ENCODE measurements at places on chromosomes 13 and 19. TPM values are rescaled to one million over a fixed set of nuclear protein-coding genes. Genes with fewer than 3 reads are reported as not detected.

OR10H4 gene
- not detected for total RNA-seq

DNAAF3 gene
- 0.48 TPM for total RNA-seq

CELF5 gene
- 5.0 TPM for total RNA-seq

DPY19L3 gene
- total RNA-seq = 43.9 TPM

SIGLEC12 gene
- total RNA-seq = not detected

DENND1C gene
- 1.00 TPM for total RNA-seq

ERCC2 gene
- total RNA-seq = 15.3 TPM

ZNF492 gene
- 1.4 TPM for total RNA-seq

LGALS14 gene
- not detected for total RNA-seq

USHBP1 gene
- total RNA-seq = 1.7 TPM

CC2D1A gene
- total RNA-seq = 27.8 TPM

SCEL gene
- total RNA-seq = not detected

- DNase-seq = peak; percentile 69
These were observed 33.0 kb downstream of the DEDD2 start for GRCh38 chr19:42184401-42184861.

- no peak for DNase-seq
These were observed 6.7 kb downstream of the ZBTB32 start for GRCh38 chr19:35710784-35711723.

DNA sequence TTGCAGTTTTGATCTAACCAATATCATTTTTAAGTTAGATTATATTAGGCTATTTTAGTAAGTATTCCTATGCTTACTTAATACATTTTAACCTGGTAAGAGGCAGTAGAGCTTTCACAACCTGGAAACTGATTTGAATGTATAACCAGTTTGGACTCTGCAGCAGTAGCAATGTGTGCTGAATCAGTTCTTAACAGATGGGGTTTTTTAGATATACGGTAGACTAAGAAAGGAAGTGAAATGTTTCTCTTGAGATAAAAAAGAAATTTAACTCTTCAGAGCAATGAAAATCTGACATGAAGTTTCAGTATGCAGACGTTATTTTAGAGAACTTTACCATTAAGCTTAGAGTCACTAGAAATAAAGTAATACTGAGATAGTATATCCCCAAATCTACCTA is 2.7 kb downstream of the NBEA start:
- DNase-seq = no peak

DNA sequence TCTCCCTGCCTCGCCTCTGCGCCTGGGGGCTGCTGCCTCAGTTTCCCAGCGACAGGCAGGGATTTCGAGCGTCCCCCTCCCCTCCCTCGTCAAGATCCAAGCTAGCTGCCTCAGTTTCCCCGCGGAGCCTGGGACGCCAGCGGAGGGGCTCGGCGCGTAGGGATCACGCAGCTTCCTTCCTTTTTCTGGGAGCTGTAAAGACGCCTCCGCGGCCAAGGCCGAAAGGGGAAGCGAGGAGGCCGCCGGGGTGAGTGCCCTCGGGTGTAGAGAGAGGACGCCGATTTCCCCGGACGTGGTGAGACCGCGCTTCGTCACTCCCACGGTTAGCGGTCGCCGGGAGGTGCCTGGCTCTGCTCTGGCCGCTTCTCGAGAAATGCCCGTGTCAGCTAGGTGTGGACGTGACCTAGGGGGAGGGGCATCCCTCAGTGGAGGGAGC is 722 bp upstream of the ICAM1 start:
- DNase-seq = peak; percentile 58

GRCh38 chr19:38335949-38336637 is 463 bp downstream of the CATSPERG start:
- peak; percentile 96 for DNase-seq

DNA sequence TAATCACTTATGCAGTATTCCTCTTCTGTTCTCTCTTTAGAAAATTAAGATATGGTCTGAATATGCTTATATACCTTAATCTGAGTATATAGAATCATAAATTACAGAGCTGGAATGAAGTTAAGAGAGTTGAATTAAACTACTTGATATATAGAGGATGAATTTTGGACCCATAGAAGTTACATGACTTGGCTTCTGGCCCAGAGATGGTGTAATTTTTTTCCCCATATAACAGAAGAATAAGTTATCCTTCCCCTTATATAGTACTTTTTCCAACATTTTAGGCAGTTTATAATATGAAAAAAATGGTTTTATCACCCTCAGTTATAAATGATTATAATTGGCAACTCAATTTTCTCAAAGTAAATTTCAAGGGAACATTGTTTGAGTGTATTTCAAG is 616.3 kb downstream of the TBC1D4 start:
- no peak for DNase-seq

- peak; percentile 90 for DNase-seq
These were observed 6.5 kb downstream of the MED29 start for GRCh38 chr19:39397360-39398296.

- DNase-seq = no peak
These were observed 46.1 kb upstream of the NFIC start for GRCh38 chr19:3320354-3320670.

DNA sequence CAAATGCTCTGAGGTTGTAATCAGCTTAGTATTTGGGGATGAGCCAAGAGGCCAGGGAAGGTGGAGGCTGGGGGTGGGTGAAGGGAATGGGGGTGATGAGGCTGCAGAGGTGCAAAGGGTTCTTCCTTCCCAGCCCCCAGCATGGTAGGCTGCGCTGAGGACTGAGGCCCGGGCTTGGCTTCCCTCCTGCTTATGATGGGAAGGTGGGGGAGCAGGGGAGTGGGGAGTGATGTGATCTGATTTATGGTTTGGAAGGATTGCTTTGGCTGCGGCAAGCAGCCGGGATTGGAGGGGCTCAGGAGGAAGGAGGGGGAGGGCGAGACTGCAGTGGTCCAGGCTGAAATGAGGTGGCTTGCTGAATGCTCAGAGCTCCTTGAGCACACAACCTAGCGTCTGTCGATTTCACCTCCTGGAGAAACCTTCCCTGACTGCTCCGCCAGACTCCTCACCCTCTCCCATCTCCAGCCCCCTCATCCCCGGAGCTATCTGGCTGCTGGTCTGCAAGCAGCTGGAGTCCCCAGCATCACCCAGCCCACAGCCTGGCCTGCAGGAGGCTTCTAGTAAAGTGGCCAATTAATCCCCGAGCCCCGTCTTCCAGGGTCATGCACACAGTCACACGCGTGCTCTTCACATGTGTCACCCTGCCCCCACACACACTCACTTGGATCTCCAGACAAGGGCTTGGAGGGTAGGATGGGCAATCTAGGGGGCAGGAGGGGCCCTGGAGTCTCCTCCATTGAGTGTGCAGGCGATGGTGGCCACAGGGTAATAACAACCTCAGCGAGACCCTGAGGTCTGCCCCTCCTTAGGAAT is 757 bp upstream of the CLEC11A start:
- no peak for DNase-seq

DNA sequence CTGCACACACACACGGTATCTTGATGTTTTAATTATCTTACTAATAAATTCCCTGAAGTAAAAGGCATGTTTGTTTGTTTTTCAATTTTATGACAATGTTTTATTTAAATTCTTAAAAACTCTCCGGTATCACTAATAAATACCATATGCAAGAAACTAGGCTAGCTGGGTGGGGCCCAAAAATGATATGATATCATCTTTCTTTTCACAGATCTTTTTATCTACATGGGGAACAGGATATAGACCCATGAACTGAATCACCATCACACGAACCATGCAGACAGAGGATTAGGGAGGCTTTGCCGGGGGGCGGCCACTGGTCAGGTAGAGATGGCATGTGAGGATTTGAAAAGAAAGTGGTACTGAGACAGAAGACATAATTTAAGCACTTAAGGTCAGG is 266.4 kb downstream of the ENOX1 start:
- no peak for DNase-seq

GRCh38 chr19:12733369-12734214 is 892 bp downstream of the TRIR start:
- no peak for DNase-seq

DNA sequence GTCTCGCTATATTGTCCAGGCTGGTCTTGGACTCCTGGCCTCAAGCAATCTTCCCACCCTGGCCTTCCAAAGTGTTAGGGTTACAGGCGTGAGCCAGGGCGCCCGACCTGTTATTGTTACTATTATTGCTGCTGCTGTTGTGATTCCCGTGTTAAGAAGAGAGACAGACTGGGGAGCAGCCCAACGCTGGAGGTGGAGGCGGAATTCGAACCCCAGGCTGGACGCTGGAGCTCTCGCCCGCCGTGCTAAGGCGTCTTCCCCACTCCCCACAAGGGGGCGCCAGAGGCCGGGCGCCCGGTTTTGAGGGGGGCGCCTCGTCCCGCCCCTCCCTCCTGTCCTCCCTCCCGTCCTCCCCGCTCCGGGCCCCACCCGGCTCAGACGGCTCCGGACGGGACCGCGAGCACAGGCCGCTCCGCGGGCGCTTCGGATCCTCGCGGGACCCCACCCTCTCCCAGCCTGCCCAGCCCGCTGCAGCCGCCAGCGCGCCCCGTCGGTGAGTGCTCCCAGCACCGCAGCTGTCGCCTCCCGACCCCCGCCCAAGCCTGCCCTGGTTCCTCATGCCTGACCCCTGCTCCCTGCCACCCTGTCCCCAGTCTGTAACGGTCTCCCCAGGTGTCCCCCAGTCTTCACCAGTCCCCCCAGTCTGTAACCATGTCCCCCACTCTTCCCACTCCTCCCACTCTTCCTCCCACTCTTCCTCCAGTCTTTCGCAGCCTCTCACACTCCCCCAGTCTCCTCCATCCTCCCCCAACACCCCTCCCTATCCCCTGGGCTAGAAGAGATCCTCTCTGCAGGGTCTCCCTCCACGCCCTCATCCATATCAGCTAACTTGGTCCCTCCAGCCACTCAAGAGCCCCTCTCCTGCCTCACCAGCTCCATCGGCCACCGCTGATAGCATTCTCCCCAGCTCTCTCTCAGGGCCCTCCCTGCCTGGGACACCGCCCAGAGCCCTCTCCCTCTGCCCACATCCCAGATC is at the start of gene EHD2:
EHD2 (plus strand) TSS at position 377 of the 976 bp plus-strand sequence. CDS start 3,191 bp downstream, outside the sequence.
- DNase-seq = peak; percentile 85

GRCh38 chr19:6062274-6062673 is 48.0 kb downstream of the RFX2 start:
- no peak for DNase-seq

GRCh38 chr13:106488076-106488475 is 47.4 kb downstream of the EFNB2 start:
- no peak for DNase-seq

DNA sequence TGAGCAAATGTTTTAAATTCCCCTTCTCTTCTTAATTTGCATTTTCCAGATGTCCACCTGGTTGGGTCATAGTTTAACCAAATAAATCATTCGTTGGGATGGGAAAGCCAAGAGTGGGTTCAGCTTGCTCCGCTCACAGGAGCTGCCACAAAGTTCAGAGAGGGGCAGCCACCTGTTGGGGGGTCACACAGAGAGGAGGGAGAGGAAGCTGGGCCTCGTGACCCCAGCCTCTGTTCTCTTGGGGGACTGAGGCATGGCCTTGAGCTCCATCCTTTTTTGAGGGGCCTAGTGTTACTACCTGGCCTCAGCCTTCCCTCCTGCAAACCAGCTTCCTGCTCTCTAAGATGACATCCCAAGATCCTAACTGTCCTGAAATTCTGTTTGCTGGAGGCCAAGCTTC is 2.5 kb downstream of the MEF2B start:
- DNase-seq = no peak

GRCh38 chr13:113428469-113428865 is 24.8 kb downstream of the ADPRHL1 start:
- DNase-seq = no peak

- no peak for DNase-seq
These were observed 285.2 kb upstream of the MAB21L1 start for GRCh38 chr13:35761440-35762252.

DNA sequence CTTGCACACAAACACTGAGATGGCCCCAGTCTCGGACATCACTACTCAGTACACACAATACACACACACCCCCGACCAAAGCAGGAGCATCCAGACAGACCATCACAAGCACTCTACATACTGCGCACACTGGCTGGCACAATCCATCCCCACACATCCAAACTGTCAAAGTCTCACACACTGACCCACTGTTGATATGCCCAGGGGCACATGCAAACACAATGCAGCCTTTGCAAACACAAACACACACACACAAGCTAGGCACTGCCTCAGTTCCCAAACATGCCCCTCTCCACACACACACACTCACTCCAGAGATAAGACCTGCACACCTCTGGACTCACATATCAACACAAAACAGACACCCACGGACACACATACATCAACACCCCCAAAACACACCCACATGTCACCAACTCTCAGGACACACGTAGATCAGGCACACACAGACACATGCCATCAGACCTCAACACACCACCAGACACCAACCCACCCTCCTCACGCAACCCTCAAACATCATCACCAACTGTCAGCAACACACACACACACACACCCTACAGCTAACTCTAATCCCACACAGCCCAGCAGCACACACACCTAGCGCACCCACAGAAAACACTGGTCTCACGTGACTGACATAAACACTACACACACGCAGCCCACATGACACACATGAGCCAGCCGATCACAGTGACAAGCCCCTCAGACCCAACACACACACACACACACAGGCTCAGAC is 1.9 kb downstream of the BBC3 start:
- no peak for DNase-seq

DNA sequence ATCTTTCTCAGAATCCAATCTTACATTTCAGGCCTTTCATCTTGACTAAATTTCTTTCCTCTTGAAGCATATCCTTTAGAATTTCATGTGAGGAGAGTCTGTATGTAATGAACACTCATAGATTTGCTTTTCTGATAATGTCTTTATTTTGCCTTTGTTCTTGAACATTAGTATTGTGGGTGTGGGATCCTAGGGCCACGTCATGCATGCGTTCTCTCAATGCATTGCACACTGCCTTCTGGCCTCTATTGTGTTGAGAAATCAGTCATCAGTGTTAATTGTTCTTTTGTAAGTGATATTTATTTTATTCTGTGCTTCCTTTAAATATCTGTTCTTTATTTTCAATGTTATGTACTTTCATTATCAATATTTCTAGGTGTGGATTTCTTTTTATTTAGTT is 364.9 kb downstream of the OXGR1 start:
- no peak for DNase-seq

- DNase-seq = no peak
These were observed 171.6 kb upstream of the ZNF507 start for GRCh38 chr19:32173836-32174235.

GRCh38 chr13:48858122-48858902 is 117.4 kb upstream of the FNDC3A start:
- DNase-seq = no peak

DNA sequence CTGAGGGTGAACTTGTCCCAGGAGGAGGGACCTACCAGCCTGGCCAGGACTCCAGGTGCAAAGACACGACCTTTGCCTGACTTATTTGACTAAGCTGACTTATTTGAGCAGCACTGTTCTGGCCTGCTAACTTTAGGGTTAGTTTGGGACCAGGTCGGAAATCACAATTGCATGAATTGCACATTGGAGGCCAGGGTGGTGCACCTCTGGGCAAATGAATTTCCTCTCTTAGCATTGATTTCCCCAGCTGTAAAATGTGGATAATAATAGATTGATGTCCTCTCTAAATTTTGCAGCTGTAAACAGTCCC is 1.4 kb upstream of the BST2 start:
- DNase-seq = no peak

DNA sequence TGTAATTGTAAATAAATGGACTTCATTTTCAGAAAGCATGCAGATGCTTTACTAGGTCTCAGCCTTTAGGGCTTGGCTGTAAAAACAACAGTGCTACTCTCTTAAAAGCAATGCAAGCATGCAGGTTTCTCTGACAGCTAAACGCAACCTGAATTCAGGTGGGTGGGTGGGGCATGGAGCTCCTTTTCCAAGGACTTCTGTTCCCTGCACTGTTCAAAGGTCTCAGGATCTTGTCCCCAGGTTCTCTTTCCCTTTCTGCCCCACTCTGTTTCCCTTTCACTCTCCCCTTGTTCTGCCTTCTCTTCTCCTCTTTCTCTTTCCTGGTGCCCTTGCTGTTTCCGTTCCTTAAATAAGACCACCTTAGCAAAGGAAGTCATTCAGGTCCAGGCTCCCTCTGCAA is 1527.5 kb upstream of the SLC10A2 start:
- no peak for DNase-seq

Data from ovary (tissue), 10 donors.